ENCODE measurements at places on chromosomes 2 and 18.
A peak's percentile ranks its signal among the peaks of the same experiment; 100 is the strongest.

GRCh38 chr2:181520253-181520652, 63.1 kb downstream of the ITGA4 start:
- no peak for DNase-seq

- peak; percentile 22 for DNase-seq
Measured at GRCh38 chr2:144780983-144781382, 261.1 kb upstream of the ZEB2 start.

- DNase-seq, result no peak
Measured at GRCh38 chr2:98623657-98624056, 15.3 kb downstream of the UNC50 start.

DNA sequence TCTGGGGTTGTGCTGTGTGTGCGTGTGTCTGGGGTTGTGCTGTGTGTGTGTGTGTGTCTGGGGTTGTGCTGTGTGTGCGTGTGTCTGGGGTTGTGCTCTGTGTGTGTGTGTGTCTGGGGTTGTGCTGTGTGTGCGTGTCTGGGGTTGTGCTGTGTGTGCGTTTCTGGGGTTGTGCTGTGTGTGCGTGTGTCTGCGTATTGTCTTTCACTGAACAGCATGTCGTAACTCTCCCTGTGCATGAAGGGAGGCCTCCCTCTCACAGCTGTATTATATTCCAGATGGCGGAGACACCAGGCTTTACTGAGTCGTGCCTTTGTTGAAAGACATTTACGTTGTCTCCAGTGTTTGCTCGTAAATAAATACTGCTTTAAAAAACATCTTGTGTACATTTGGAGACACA, 5.9 kb downstream of the ACKR3 start:
- DNase-seq, result no peak

- peak; percentile 5 for DNase-seq
Measured at GRCh38 chr2:197294260-197294659, 16.3 kb downstream of the ANKRD44 start.

DNA sequence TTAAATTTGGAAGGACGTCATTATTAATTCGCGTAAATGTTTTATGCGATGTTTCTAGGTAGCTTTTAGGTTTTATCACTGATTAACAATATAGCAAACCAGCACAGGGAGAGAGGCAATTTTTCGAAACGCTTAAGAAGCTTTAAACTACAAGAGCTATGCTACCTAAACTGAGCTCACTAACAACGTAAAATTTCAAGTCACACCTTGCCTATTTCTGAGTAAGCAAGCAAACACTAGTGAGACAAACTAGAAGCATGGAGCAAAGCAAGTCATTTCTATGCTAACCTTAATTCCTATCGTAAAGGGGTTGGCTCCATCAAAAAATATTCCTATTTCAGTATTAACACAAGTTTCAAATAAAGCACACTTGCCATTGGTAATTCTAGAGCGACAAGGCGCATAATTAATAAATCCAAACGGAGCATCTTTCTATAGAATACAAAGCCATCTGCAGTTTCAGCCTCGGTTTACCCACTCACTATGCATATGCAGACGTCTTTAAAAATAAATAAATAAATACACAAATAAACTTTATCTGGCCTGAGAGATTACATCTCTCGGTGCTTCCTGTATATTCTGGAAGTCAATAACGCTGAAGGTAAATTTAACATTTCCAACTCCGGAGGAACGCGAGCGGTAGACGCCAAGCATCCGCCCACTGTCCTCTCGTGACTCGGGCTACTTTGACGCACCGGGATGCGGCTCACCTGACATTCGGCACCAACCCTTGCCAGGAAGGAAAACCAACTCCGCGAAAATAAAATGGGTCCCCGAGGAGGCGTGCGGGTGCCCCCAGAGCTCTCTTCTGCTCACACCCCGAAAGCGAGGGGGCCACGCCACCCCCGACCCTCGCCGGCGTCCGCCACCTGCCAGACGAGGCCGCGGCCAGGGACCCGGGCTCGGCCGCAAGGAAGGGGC, 947 bp downstream of the ITSN2 start:
- no peak for DNase-seq

DNA sequence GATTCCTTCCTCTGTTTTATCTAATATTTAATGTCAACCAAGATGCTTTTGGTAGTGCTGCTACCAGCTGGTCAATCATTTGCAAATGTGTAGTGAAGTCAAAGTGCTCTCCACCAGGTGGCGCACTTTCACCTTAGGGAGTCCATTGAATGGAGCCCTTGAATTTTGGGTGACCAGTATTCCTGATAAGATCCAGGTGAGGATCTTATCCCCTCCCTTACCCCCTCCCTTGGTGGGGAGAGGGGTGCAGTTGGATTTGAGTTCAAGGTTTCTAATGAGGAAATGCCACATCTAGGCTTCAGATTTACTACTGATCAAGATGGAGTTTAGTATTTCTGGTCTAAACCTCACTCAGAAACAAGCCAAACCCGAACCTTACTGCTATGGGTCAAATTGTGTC, 12.0 kb upstream of the E2F6 start:
- peak; percentile 77 for DNase-seq

DNA sequence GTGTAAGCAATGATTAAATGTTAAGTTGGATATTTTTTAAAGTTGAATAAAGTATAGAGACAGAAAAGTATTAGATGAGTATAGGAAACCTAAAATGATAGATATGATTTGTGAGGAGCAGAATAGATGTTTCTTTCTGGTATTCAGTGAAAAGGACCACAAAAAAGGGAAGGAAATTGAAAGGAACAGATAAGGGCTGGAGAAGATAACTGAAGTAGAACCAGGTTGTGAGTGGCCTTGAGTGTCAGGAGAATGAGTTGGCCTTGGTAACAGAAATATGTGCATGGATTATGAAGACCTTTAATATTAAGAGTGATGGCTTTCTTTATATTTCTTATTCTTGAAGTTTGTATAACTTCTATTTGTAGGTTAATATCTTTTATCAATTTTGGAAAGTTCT, 543.5 kb downstream of the METTL4 start:
- no peak for DNase-seq

DNA sequence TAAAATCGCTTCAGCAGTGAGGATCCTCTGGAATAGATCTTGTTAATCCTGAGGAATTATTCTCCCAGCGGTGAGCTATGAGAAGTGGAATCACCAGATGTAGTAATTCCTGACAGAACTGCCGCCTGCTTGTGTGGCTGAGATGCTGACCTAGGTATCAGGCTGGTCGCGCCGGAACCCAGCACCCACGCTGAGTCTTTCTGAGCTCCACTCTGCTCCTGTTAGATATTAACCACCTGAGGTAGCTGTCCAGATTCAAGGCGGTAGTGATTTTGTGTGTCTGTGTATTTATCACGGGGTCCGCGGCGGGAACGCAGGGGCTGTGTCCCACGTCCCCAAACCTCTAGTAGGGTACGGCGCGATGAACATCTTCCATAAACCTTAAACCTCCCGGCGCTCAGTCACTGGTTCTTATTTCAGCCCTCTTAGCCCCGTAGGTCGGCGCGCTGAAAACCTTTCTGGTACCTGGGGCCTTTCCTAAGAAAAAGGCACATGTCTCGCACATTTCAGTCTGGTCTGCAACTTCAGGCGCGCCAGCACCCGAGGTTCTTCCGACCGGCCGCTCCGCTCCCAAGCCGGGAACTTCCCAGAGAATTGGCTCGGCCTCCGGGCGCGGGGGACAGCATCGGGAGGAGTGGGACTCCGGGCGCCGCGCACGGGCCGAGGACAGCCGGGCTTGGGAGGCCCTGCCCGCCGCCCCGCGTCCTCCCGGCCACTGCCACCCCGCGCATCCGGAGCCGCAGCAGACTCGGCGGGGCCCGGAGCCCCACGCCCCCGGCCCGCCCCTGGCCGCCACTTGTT, 542 bp upstream of the CNNM3 start:
- no peak for DNase-seq

DNA sequence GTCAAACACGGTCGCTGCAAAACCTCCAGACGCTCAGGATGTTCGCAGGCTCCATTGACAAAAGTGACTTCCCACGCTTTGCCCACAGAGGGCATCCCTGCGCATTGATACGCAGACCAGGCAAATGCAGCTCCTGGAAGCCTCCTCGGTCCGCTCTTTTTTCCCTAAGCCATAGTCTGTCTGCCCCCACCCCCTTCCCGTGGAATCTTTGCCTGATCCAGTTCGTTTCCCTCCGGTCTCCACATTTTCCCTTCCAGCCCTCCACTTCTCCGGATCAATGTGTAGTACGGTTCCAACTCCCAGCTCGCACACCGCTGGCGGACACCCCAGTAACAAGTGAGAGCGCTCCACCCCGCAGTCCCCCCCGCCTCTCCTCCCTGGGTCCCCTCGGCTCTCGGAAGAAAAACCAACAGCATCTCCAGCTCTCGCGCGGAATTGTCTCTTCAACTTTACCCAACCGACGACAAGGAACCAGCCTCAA, at the start of gene DCC:
Gene DCC, plus strand, starts transcription at position 307 of the 481 bp plus-strand sequence. CDS start 591 bp downstream, outside the sequence.
- peak; percentile 81 for DNase-seq

All from fibroblast of skin of right biceps (primary cell).